Omental fat pad (tissue), 4 donors: ENCODE measurements at places on chromosomes 5 and 9. TPM values are rescaled to one million over a fixed set of nuclear protein-coding genes. Genes with fewer than 3 reads are reported as not detected.

GRCh38 chr5:76292620-76293322 lies 110.3 kb upstream of the IQGAP2 start:
- no peak for DNase-seq

- DNase-seq: no peak
These were observed 49.6 kb upstream of the GFPT2 start for GRCh38 chr5:180402716-180403115.

LCN1 gene
- total RNA-seq: not detected

MAPK9 gene
- total RNA-seq: 31.6 TPM

DNA sequence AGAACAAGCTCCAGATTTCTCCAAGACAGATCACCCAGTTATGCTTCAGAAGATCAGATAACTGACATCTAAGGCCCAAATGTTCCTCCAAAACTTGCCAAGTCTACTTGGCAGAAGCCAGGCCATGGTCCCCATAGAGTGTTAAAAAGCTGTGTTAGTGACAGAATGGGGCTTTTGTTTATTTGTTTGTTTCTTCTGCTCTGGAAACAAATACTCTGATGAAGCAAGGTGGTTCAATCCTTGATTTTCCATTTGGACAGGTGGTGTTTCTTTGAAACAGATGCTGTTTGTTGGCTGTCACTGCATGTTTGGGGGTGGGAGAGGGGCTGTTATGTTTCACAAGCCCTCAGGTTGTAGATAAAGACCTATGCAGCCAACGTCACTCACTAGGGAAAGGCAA lies 264.0 kb downstream of the FAM114A2 start:
- no peak for DNase-seq

- DNase-seq: no peak
These were observed 2.3 kb upstream of the ZNF782 start for GRCh38 chr9:96856363-96857286.

GRCh38 chr5:68041293-68041692 lies 174.3 kb upstream of the PIK3R1 start:
- DNase-seq: no peak

GRCh38 chr9:129549684-129550083 lies 71.2 kb downstream of the C9orf50 start:
- no peak for DNase-seq

DNA sequence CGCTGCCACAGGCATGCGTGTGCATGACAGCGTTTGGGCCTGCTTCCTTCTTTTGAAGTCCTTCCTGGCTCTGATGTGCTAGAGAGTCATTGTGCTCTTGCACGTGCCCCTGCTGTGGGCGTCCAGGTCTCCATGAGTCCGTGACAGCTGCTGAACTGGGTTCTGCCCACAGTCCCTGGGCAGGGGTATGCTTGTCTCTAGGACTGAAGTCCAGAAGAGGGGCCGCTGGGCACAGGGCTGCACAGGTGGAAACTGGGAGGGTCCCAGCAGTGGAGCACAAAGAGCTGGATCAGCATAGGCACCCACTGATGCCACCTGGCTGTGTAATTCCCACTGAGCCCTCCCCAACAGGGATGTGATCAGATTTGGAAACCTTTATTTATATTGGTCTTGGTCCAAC lies 169.4 kb downstream of the IRX2 start:
- DNase-seq: no peak

F2RL2 gene
- 0.28 TPM for total RNA-seq

DNA sequence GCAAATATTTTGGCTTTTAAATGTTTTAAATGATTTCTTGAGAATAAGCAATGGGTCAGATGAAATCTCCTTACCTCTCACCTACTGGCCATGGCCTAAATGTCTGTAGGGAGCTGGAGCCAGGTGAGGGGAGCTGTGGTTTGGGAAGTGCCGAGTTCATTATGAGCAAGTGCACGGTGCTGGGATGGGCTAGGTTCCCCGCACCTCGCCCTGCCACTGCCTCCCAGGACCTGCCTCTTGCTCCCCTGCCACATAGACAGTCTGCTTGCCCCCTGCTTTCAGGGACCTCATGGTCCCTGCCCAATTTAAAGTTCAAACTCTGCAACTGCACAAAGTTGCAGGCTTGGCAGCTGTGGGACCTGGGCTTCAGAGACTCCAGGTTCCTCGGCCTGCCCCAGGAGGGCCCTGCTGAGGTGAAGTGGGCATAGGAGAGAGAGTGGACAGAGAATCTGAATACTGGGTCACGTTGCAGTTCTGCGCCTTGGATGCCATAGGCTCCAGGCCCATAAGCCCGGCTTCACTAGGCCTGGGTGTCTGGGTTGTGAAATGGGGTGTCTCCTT lies 5.4 kb downstream of the OR13J1 start:
- no peak for DNase-seq

DNA sequence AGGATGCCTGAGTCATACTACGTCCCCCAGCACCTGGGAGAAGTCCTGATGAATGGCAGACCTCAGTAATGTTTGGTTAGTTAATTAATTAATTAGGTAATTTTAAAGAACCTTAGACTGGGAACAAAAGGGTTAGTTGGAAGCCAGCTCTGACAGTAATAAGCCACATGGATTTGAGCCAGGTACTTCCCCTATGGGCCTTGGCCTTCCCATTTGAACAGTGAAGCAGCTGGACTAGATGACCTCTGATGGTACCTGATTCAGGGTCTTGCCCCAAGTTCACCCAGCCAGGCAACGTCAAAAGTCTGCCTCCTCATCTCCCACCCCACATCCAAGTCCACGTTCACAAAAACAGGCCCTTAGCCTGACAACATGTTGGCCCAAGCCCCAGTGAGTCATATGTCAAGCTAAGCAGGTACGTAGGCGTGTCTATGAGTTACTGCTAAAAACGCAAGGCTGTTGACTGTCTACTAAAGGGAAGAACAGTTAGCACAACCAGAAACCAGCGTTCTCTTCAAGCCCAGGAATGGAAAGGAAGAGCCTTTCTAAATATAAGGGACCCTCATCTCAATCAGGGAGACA lies 303.2 kb downstream of the ACTL7B start:
- peak; percentile 53 for DNase-seq

FER gene
- total RNA-seq: 29.7 TPM

DNA sequence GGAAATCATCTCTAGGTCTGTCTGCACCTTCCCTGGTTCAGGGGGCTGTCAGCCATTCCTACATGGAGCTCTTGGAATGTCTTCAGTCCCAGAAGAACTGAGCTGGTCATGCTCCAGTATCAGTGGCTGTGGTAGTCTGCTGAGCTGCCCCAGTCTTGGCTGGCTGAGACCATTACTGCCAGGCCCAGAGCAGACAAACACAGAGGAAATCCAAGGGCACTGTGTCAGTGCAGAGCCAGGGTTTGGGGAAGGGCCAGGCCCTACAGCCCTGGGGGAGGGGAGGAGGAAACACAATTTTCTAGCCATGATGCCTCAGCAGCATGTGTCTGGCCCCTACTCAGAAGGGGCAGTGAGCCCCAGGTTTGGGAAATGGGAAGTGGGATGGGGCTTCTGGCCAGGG lies 58.4 kb downstream of the ARHGEF37 start:
- DNase-seq: no peak

RNF183 gene
- not detected for total RNA-seq

DNA sequence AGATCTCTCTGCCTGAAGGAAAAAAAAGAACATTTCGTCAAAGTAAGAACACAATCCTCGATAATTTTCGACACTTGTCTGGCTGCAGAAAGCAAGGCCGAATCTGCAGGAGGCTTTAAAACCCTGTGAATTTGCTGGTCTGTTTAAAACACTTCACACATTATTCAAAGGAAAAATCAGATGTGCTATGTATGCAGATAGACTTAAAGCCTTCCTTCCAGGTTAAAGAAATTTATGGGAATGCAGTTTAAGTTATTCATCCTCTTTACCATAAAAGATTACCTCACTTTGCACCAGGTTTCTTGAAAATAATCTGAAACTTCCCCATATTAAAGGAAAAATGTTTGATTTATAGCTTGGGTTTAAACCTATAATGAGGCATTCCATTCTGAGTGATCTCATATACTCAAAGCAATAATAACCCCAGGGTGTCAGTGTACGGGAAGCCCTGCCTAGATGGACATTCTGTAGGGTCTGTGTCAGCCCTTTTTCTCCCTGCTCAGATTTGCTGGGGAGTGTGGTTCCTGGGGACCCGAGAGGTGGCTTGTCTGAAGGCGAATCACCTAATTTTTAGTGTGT lies 323.5 kb upstream of the SLC24A2 start:
- no peak for DNase-seq

CKS2 gene
- 15.9 TPM for total RNA-seq

DNA sequence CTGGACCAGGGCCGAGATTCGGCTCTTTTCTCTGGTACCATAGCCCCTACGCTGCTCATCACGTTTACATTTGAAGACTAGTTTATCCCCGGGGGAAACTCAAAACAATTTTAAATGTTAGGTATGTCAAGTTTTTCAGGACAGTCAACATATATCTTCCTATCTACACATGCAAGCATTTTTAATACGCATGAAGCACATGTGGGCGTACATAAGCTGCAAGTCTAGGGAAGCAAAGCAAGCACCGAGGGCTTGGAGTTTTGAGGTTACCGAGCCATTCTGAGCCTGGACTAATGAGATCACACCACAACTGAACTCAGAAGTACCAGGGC lies 154.4 kb downstream of the AUH start:
- no peak for DNase-seq

DNA sequence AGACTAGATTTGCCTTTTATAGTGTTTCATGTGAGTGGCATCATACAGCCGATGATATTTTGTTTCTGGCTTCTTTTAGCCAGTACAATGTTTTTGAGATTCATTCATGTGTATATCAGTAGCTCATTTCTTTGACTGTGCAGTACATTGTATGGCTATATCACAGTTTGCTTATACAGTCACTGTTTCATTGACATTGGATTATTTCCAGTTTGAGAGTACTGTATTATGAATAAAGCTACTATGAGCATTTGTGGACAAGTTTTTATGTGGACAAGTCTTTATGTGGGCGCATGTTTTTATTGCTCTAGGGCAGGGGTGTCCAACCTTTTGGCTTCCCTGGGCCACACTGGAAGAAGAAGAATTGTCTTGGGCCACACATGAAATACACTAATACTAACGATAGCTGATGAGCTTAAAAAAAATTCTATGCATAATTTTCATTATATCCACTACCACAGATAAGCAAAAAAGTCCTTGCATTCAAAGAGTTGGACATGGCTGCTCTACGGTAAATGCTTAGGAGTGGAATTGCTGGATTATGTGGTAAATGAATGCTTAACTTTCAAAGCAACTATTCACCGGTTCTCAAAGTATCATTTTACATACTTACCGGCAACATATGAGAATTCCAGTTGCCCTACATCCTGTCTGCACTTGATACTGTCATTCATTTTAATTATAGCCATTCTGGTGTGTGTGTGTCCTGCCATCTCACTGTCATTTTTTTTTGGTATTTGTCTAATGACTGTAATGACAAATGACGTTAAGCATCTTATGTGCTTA lies 177.8 kb downstream of the RGS3 start:
- no peak for DNase-seq

- no peak for DNase-seq
These were observed 1.1 kb upstream of the ANXA2R start for GRCh38 chr5:43041110-43041668.

CER1 gene
- total RNA-seq: not detected

DNA sequence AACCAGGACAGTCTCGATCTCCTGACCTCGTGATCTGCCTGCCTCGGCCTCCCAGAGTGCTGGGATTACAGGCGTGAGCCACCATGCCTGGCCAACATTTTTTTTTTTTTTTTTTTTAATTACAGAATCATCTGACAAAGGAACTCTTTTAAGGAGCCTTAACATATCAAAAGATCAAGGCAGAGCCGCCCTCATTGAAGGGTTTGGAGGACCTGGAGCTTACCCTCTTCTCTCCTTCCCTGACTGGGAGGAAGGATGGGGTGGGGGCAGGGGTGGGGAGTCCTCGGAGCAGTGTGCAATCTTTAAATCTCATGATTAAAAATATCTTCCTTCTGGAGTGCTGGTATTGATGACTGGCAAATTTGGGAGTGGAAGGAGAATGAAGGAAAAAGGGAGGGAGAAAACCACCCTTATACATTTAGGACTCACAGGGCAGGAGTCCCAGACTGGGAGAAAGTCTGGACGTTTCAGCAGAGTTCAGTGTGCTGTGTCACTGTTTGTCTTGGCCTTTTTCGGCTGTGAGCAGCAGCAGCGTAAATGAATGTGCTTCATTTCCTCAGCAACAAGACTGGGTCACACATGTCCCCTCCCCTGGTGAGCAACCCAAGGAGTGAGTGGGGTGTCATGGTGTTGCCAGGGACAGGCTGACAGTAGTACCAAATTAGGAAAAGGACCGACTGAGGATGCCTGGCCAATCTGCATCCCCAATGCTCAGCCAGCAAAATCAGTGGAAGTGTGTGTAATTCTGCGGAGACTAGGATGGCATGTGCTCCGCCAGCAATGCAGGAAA lies 115.3 kb upstream of the BNC2 start:
- DNase-seq: no peak

DNA sequence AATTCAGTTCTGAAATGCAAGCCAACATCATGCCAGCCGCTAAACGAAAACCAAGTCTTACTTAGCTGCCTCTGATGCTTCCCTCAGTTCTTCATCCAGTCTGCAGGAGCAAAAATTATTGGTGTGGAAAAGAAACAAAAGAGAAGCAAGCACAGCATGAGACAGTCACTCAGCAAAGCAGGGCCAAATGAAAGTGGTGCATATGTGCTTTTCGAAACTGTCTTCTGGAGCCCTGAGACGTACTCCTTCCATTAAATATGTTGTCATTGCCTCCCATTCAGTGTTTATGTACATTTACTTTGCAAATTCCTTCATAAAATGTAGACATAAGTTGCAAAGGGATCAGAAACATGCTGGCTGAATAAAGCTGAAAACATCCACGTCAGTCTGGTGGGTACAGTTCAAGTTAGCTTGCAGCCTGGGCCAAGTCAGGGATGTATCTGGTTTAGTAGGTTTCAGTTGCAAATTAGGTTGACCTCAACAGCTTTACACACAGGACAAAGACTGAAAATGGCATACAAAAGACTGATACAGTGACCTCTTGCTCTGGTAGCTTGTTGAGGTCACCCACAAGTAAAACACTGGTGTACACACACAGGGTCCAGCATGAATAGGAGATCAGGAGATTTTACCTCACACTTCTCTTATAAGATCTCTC lies 139.7 kb upstream of the PCA3 start:
- DNase-seq: no peak

TRIM14 gene
- total RNA-seq: 15.5 TPM

DNA sequence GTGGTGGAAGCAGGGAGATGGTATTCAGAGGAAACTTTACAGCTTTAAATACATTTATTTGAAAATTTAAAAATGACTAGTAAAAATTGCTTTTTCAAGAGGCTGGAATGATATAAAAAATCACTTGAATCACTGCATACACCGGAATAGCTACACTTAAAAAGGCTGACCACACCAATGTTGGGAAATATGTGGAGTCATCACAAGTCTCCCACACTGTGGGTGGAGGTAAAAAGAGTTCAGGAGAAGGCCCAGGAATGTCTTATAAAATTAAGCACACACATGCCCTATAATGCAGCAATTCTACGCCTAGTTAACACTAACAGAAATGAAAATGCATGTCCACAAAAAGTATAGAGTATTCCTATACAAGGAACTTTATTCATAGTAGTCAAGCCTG lies 198.1 kb downstream of the ROR2 start:
- no peak for DNase-seq

- no peak for DNase-seq
These were observed 27.7 kb upstream of the DAPK1 start for GRCh38 chr9:87469793-87470465.

TMED7 gene
- 77.5 TPM for total RNA-seq
